ENCODE measurements at places on chromosomes 1 and 21. TPM values are rescaled to one million over a fixed set of nuclear protein-coding genes. Genes with fewer than 3 reads are reported as not detected.

The TLR5 gene
- 0.16 TPM for total RNA-seq

The GOLT1A gene
- total RNA-seq = not detected

The ACTA1 gene
- total RNA-seq = 0.22 TPM

The FAM163A gene
- not detected for total RNA-seq

The PYCR2 gene
- 60.4 TPM for total RNA-seq

The CCDC181 gene
- 0.78 TPM for total RNA-seq

The SPATA21 gene
- not detected for total RNA-seq

The COL18A1 gene
- total RNA-seq = 252 TPM

DNA sequence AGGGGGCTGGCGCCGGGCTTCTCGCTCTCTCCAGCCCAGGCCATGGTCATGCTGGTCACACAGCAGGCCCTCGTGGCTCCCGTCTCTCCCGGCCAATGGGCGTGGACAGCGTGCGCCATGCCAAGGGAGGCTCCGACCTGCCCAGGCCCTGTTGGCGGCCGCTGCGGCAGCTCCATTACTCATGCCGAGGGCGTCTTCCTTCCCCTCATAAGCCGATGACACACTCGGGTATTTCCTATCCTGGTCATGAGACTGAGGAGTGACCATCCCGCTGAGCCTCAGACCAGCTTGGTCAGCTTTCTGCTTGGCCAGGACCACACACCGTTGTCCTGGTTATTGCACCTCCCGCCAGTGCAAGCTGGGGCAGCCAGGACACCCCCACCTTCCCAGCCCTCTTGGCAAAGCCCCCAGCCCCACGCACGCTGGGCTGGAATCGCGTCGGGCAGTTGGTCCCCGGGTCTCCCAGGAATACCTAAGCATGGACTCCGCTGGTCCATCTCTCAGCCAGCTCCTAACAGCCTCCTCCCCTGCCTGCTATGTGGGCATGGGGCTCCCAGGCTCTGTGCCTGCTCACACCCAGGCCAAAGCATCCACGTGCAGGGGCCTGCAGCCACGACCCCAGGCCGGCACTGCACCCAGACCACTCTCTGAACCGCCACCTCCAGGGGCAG lies 49.8 kb downstream of the ARHGEF16 start:
- DNase-seq = peak; percentile 94

- DNase-seq = no peak
Measured at GRCh38 chr1:119080586-119080985, 59.9 kb downstream of the WARS2 start.

DNA sequence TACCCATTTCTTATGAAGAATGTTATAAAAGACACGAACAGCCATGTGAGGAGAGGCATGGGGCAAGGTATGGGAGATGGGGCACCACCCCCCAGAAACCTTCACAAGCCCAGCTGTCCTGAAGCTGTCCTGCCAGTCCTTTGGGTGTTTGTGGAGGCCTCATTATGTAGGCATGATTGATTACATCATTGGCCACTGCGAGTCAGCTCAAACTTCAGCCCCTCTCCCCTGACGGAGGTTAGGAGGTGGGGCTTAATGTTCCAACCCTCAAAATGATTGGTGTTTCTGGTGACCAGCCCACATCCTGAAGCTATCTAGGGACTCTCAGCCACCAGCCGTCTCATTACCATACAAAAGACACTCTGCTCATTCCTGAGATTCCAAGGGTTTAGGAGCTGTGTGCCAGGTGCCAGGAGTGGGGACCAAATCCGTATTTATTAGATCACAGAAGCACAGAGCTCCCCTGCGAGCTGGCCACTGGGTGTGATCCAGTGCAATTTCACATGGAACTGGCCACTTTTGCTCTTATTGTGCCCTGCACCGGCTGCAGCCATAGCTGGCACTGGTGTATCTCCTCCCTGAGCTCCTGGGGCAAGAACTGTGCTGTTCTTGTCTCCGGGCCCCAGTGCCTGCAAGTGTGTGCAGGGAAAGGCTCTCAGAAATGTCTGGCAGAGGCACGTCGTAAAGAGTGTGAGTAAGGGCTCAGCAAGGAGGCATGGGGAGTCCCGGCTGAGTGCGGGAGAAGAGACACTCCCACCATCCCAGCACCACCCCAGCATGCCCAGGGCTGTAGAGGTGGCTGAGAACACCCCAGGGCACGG lies 10.5 kb downstream of the KIAA1614 start:
- DNase-seq = no peak

GRCh38 chr1:71857862-71858261 lies 424.5 kb downstream of the NEGR1 start:
- DNase-seq = no peak

GRCh38 chr1:227330279-227331076 lies 12.2 kb upstream of the CDC42BPA start:
- no peak for DNase-seq

GRCh38 chr21:37164742-37165141 lies 91.7 kb downstream of the TTC3 start:
- DNase-seq = no peak

- DNase-seq = no peak
Measured at GRCh38 chr1:59317780-59318179, 20.9 kb downstream of the FGGY start.

DNA sequence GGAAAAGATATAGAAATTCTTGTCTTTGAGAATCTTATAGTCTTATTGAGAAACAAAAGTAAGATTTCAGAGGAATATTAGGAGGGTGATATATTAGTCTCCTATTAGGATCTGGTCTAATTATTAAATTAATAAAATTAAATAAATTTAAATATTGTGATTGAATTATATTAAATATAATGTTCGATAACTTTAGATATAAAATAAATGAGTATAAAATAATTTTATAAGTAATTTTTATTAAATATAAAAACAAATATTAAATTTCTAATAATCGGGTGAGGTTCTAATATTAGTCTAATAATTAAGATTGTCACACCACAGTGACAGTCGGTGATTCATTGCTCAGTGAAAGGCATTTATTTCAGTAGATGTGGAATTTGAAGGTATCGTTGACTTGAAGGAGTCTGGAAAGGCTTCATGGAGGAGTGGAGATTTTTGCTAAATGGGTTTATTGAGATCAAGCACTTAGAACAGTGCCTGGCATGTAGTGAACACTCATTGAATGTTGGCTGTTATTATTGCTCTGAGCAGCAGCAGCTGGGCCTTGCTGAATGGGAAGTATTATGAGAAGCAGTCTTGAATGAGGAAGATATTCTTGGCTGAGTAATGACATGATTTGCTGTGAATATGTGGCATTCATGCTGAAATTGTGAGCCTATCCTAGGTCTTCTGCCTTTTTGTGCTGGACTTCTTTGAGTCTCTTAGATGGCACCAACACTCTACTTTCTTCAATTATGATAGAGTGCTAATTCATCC lies 74.6 kb downstream of the USP25 start:
- no peak for DNase-seq

- no peak for DNase-seq
Measured at GRCh38 chr1:214856843-214857242, 225.7 kb upstream of the KCNK2 start.

DNA sequence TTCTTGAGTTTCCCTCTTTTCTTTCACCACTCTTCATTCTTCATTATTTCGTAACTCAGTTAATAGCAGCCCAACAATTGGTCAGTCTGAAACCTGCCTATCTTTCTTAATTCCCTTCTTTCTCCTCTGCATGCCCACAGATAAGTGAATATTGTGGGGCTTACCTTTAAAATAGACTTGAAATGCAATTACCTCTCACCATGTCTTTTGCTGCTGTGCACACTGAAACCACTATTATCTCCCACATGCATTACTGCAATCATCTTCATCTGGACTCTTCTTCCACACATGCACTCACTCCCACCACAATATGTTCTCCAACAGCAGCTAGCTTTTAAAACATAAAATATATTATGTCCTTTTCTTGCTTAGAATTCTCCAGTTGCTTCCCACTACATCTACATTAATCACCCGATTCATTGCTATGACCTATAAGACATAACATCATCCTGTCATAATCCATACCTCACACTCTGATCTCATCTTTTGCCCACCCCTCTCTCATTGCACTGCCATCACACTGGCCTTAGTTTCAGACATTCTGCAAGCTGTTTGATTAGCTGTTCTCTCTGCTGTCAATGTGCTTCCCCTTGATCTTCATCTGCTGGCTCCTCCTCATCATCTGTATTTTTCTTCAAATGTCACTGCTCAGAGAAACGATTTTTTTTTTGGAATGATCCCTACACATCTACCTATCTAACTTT lies 304.8 kb downstream of the PTPRC start:
- DNase-seq = no peak

- DNase-seq = no peak
Measured at GRCh38 chr21:45067462-45068285, 6.7 kb upstream of the ADARB1 start.

Data from endothelial cell of umbilical vein (primary cell).